Glutamatergic neuron (in vitro differentiated cells): ENCODE measurements at places on chromosomes 12 and 14.

- no peak overlapping the region for H3K4me3 ChIP-seq
- no peaks in the 10 kb centered on the region for H3K36me3 ChIP-seq
- H3K27me3 ChIP-seq = no peaks in the 10 kb centered on the region
- no peak for DNase-seq
- no peaks in the 10 kb centered on the region for H3K4me1 ChIP-seq
- H3K27ac ChIP-seq = no peak overlapping the region
These were observed 150.0 kb upstream of the SYT10 start for GRCh38 chr12:33589576-33590114.

DNA sequence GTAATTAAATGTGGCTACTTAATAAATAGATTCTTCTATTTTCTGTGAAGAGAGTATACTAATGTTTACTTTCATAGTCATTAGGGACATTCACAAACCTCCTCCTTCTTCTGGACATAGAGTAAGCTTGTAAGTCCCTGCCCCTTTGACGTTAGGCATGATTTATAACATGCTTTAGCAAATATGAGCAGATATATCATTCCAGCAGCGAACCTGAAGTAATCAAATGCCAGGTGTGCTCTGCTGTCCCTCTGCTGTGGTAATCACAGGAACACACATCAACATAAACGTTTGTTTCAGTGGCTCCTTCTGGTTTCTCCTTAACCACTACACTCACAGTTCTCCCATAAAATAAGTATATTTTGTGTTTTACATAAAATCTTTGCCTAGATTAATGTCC lies 961.8 kb downstream of the FLRT2 start:
- H3K36me3 ChIP-seq = no peaks in the 10 kb centered on the region
- H3K27ac ChIP-seq = no peak overlapping the region
- H3K27me3 ChIP-seq = no peaks in the 10 kb centered on the region
- no peak overlapping the region for H3K4me3 ChIP-seq
- H3K4me1 ChIP-seq = peaks cover 2% of the 10 kb centered on the region

GRCh38 chr14:53331247-53331646 lies 178.1 kb upstream of the DDHD1 start:
- no peak overlapping the region for H3K4me3 ChIP-seq
- H3K36me3 ChIP-seq = no peaks in the 10 kb centered on the region
- no peaks in the 10 kb centered on the region for H3K4me1 ChIP-seq
- no peak overlapping the region for H3K27ac ChIP-seq

DNA sequence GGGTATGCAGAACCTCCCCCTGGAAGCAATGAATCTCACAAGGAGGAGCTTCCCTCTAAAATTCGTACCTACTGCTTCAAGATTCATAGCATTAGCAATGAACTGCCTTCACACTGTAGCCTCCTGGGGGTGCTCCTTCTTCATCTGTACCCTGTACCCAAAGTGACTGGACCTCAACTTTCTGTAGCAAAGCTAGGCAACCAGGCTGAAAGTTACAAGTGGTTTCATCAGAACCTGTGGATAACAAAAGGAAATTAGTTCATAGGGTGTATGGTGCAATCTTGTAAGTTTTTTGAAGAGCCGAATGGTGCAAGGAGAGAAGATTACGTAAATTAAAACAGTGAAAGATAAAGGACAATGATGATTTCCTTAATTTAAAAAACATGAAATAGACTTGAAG lies 1541.7 kb upstream of the FLRT2 start:
- no peaks in the 10 kb centered on the region for H3K36me3 ChIP-seq
- H3K4me3 ChIP-seq = no peak overlapping the region
- H3K4me1 ChIP-seq = no peaks in the 10 kb centered on the region

GRCh38 chr12:68911197-68911718 lies 21.7 kb downstream of the CPM start:
- H3K27ac ChIP-seq = no peak overlapping the region
- no peaks in the 10 kb centered on the region for H3K4me1 ChIP-seq
- H3K36me3 ChIP-seq = no peaks in the 10 kb centered on the region
- DNase-seq = no peak

DNA sequence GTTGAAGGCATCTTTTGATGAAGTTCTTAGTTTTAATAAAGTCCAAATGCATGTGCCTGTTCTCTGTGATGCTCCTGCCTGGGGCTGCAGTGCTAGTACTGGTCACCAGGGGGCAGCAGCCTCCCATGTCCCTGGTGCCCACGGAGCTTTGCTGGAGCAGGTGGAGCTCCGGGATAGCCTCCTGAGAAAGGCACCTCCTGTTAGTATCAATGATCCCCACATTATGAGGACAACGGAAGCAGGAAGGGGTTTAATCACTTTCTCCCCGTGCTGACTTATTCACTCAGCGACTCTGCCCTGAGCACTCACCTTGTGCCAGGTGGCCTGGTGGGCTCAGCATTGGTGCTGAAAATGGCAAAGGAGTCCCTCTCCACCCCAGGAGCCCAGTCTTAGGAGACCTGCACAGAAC lies 123.0 kb upstream of the PZP start:
- DNase-seq = peak; percentile 85
- H3K27me3 ChIP-seq = peaks cover 2% of the 10 kb centered on the region
- H3K4me1 ChIP-seq = peaks cover 9% of the 10 kb centered on the region
- H3K27ac ChIP-seq = no peak overlapping the region
- no peak overlapping the region for H3K4me3 ChIP-seq

DNA sequence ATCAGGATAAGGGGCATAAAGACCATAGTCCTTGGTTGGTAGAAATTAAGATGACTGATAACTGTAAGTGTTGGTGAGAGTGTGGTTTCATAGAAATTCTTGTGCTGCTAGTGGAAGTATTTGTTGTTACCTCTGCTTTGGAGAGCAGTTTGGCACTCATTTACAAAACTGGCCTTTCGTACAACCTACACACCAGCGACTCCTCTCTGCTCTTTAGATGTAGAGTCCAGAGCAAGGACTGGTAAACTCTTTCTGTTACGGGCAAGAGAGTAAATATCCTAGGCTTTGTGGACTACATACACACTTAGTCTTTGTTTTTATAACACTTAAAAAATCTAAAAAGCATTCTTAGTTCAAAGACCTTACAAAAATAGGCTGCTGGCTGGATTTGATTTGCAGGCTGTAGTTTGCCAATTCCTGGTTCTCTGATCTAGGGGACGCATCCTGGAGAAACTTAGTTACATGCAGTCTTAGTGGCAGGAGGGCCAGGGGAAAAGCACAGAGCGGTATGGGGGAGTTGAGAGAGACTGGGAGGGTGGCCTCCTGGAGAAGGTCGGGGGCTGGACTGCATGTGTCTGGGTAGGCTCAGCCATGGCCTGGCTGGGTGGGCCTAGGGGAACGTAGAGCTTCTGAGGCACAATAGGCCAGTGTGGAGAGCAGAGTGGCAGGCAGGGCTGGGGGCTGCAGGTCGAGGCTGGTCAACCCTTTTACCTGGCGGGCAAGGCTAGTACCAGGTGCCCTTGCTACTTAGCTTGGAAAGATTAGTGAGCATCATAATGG lies 55.3 kb upstream of the AMN start:
- H3K36me3 ChIP-seq = peaks cover 7% of the 10 kb centered on the region
- H3K4me3 ChIP-seq = no peak overlapping the region
- H3K27me3 ChIP-seq = peaks cover 11% of the 10 kb centered on the region
- DNase-seq = no peak
- H3K4me1 ChIP-seq = peaks cover 14% of the 10 kb centered on the region

DNA sequence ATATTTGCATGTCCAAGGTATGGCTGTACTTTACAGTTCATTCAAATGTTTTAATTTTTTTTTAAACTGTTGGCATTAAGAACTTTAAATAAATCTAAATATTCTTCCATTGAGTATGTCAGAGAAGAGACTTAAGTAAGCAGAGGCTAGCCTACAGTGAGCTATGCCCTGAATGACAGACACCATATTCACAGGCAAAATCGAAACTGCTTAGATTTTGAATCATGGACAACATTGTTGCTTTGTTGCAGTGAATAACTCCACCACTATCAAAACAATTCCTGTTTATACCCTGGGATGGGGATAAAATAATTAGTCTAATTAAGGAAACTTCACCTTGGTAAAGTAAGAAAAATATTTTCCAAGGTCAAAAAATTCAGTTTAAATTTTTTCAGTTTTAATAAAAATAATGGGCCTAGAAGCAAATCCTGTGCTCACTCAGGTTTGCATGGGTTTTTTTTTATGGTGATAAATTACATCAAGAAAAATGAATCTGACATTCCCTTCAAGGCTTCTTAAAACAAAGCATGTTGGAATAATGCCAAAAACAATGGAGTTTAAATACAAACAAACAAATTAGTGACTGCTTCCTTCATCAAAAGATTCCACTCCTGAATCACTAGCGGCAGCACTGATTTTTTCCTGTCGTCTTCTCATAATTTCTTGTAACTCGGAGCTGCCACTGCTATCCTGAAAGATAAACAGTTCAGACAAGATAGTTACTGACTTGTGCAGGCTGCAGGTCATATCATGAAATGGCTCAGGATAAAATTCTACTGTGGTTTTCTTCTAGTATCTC lies 168.2 kb downstream of the EPS8 start:
- DNase-seq = no peak
- H3K27ac ChIP-seq = no peak overlapping the region
- no peaks in the 10 kb centered on the region for H3K4me1 ChIP-seq
- H3K36me3 ChIP-seq = peaks cover 7% of the 10 kb centered on the region
- H3K4me3 ChIP-seq = no peak overlapping the region
- no peaks in the 10 kb centered on the region for H3K27me3 ChIP-seq

GRCh38 chr12:8544295-8544694 lies 3.6 kb upstream of the CLEC4E start:
- H3K4me3 ChIP-seq = no peak overlapping the region
- no peak overlapping the region for H3K27ac ChIP-seq
- H3K36me3 ChIP-seq = no peaks in the 10 kb centered on the region
- no peaks in the 10 kb centered on the region for H3K4me1 ChIP-seq
- DNase-seq = peak; percentile 70
- H3K27me3 ChIP-seq = no peaks in the 10 kb centered on the region

- peaks cover 7% of the 10 kb centered on the region for H3K4me1 ChIP-seq
- peak overlapping the region; percentile 44 for H3K27ac ChIP-seq
- no peaks in the 10 kb centered on the region for H3K27me3 ChIP-seq
- H3K36me3 ChIP-seq = no peaks in the 10 kb centered on the region
These were observed 10.5 kb downstream of the TM7SF3 start for GRCh38 chr12:27003421-27004381.

- H3K4me3 ChIP-seq = no peak overlapping the region
- no peak overlapping the region for H3K27ac ChIP-seq
- DNase-seq = no peak
These were observed 207.7 kb upstream of the SLC16A7 start for GRCh38 chr12:59388176-59388575.

- DNase-seq = no peak
- H3K27ac ChIP-seq = peak overlapping the region; percentile 60
- H3K36me3 ChIP-seq = no peaks in the 10 kb centered on the region
- peaks cover 2% of the 10 kb centered on the region for H3K27me3 ChIP-seq
- H3K4me1 ChIP-seq = peaks cover 7% of the 10 kb centered on the region
- no peak overlapping the region for H3K4me3 ChIP-seq
These were observed 16.1 kb upstream of the CRACR2A start for GRCh38 chr12:3768911-3769447.

DNA sequence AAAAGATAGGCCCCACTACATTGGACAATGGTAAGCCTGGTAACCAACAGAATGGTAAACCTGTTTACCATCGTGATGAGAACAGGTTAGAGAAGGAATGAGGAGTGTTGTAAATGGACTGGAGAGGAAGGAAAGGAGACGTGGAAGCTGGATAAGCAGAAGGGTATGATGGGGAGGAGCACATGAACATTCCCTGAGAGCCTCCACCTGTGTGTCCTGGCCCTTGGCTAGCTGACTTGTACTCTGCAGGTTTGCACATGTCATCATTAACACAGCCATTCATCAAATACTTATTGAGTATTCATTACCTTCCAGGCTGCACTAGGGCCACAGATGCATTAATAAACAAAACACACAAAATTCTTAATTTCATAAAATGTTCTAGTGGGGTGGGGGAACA lies 4.3 kb upstream of the IL26 start:
- H3K27me3 ChIP-seq = no peaks in the 10 kb centered on the region
- DNase-seq = no peak
- H3K4me1 ChIP-seq = no peaks in the 10 kb centered on the region
- H3K27ac ChIP-seq = no peak overlapping the region

GRCh38 chr12:52615912-52616311 lies 2.4 kb downstream of the KRT73 start:
- H3K4me1 ChIP-seq = no peaks in the 10 kb centered on the region
- peaks cover 6% of the 10 kb centered on the region for H3K27me3 ChIP-seq
- H3K36me3 ChIP-seq = peaks cover 9% of the 10 kb centered on the region
- no peak overlapping the region for H3K4me3 ChIP-seq
- no peak for DNase-seq

DNA sequence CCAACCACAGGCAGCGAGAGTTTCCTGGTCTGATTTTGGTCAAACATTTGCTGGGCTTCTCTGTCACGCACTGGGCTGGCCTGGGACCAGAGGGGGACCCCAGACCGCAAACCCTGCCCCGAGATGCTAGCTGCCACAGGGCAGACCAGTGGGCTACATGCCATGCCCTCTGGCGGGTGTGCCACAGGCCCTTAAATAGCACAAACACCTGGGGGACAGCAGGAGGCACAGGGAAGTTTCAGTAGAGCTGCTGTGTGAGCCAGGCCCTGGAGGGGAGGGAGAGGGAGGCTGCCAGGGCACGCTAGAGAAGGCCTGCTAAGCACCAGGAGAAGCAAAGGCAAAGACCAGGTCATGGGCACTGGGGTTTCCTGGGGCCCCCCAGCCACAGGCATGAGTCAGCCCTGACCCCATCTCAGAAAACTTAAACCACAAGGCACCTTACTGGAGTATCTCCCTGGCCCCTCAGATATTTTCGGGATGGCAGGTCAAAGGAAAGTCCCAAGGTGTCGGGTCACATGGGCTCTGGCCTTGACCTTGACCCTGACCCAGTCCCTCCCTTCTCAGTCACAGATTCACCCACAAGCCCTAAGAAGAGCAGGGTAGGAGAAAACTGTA lies 29.2 kb downstream of the ITPK1 start:
- peaks cover 2% of the 10 kb centered on the region for H3K27me3 ChIP-seq
- H3K27ac ChIP-seq = no peak overlapping the region
- DNase-seq = no peak
- H3K36me3 ChIP-seq = no peaks in the 10 kb centered on the region
- peaks cover 50% of the 10 kb centered on the region for H3K4me1 ChIP-seq

DNA sequence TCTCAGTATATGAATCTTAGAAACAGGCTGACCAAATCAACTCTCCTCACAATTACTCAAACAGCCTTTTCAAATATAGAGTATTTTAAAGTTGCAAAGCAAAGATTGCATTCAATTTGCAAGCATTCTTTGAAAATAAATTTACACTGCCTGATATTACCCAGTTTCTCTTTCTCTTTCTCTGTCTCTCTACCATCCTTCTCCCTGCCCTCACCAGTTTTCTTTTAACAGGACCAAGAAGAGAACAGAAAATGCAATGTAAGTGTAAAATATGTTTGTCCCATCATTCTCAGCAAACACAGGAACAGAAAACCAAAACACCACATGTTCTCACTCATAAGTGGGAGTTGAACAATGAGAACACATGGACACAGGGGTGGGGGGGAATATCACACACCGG lies 520.3 kb upstream of the USP15 start:
- no peak overlapping the region for H3K27ac ChIP-seq
- no peak overlapping the region for H3K4me3 ChIP-seq
- H3K27me3 ChIP-seq = no peaks in the 10 kb centered on the region
